ENCODE measurements at places on chromosomes 11 and 22.

DNA sequence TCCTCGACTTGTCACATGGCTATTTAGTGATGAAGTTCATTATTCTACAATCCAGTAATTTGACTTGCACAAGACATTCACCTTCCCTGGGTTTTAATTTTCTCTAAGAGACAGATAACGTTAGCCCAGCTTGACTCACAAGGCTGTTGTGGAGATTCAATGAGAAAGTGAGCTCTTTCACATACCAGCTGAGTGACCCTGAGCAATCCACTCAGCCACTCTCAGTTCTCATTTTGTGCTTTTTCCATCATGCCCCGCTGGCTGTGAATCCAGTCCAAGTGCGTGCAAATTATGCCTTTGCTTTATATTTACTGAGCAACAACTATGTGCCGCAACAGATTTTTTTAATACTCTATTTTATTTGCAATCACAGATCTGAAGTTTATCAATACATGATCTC, 176.5 kb downstream of the LARGE1 start:
- DNase-seq: no peak

DNA sequence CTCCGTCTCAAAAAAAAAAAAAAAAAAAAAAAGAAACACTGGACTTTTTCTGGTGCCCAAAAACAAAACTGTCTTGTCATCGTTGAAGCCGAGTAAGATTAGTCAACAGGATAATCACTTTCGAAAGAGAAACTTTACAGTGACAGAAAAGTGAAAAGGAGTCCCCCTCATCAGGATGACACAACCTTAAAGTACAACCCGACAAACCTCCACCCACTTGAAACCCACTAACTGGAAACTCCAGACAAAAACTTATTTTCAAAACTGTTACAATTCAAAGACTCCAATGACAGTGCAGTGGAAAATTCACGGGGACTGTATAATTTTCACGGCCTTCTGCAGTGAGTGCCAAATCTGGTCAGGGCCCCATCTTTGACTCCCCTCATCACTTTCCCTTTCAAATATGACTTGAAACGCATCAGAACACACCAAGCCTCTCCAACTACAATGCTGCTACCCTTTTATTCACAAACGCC, 1.3 kb downstream of the DENND5A start:
- DNase-seq: no peak

DNA sequence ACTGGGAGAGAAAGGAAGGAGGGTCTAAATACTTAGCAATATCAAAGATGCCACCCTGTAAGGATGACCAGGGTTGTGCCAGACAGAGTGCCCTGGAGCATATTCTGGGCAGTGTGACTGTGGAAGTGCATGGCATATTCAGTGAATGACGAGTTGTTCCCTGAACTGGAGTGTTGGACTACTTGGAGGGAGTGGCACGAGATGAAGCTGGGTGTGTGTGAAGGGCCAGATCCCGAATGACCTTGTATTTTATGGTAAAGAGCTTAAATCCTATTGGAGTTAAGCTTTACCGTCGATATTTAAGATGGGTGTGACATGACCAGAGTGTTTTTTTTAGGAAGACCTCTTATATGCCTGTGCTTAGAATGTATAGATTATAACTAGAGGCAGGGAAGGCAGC, 48.8 kb downstream of the STIM1 start:
- DNase-seq: no peak

GRCh38 chr11:101706541-101706940, 122.7 kb upstream of the TRPC6 start:
- DNase-seq: no peak

DNA sequence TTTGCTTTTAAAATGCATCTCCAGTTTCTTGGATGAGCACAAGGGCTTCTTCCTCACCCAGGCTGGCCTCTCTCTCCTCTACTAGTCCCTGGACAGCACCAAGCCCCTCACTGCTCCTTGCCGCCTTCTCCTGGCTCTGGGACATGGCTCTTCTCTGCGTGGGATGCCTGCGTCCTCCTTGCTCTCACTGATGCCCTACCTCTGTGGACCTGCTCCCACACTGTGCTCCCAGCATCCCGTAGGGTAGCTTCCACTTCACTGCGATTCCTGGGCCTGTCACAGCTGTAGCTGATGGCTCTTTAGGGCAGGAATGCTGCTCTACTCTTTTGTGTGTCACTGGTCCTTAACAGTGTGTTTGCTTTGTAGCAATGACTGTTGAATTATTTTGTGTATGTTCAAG, 136.3 kb downstream of the SNX19 start:
- no peak for DNase-seq

- no peak for DNase-seq
Observed at GRCh38 chr11:13216711-13217075, 60.9 kb upstream of the BMAL1 start.

DNA sequence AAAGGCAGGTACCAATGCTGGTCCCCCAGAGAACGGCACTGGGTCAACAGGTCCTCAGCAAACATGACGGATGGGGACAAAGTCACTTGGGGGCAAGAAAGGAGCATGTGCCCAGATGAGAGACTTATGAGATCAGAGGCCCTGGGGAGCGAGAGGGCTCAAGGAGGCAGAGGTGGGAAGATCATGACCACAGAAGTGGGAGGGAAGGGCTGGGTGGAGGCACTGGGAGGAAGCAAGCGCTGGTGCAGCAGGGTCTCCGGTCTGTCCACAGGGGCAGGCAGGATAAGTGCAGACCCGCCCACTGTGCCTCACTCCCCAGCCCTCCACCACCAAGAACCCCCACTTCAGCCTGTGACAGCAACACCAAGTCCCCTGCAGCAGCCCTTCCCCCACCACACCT, 10.9 kb downstream of the ELFN2 start:
- no peak for DNase-seq

GRCh38 chr11:31259797-31260196, 109.7 kb downstream of the DCDC1 start:
- DNase-seq: no peak

GRCh38 chr11:72831521-72832300, 17.5 kb downstream of the ATG16L2 start:
- DNase-seq: peak; percentile 77

GRCh38 chr11:119297938-119298337, 19.0 kb downstream of the MCAM start:
- DNase-seq: no peak

DNA sequence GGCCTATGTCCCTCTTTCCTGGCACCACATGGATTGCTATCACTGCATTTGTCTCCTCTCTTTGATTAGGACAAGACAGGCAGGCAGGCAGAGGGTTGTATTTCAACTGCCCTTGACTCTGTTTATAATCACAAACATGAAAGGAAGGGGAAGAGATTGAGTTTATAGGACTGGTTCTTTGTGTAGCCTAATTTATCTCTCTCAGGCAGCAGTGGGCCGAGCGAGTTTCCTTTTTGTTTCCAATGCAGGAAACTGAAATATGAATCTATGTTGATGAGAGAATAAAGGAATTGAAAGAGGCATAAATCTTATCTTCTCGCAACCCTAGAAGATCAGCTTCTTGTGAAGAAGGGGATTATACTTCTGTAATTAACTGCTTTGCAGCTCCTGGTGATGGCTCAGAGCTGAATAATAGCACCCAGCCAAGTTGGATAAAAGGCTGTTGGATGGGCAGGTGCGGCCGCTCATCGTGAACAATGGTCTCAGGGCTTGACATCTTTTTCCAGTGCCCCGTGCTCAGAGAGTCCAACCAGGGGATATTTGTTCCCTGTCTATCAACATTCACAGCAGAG, 80.6 kb upstream of the SYT13 start:
- DNase-seq: no peak

DNA sequence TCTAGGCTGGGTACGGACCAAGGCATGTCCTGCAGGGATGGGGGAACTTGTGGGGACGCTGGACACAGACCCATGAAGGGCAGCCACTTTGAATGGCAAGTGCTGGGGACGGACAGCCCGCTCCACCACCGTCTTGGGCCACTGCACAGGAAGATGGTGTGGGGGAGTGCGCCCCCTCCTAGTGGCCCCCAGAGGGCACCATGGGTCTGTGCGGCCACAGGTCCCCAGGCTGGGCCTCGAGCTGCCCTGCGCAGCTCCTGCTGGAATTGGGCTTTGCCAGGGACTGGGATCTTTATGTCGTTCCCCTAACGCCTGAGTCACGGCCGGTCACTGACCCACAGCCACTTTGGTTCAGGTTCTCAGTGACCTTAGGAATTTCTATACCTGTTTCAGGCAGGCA, 44.4 kb downstream of the NAT10 start:
- no peak for DNase-seq

GRCh38 chr11:3775736-3776406, 21.5 kb downstream of the NUP98 start:
- no peak for DNase-seq

- no peak for DNase-seq
Observed at GRCh38 chr22:22424210-22424800, 84.2 kb downstream of the ZNF280B start.

DNA sequence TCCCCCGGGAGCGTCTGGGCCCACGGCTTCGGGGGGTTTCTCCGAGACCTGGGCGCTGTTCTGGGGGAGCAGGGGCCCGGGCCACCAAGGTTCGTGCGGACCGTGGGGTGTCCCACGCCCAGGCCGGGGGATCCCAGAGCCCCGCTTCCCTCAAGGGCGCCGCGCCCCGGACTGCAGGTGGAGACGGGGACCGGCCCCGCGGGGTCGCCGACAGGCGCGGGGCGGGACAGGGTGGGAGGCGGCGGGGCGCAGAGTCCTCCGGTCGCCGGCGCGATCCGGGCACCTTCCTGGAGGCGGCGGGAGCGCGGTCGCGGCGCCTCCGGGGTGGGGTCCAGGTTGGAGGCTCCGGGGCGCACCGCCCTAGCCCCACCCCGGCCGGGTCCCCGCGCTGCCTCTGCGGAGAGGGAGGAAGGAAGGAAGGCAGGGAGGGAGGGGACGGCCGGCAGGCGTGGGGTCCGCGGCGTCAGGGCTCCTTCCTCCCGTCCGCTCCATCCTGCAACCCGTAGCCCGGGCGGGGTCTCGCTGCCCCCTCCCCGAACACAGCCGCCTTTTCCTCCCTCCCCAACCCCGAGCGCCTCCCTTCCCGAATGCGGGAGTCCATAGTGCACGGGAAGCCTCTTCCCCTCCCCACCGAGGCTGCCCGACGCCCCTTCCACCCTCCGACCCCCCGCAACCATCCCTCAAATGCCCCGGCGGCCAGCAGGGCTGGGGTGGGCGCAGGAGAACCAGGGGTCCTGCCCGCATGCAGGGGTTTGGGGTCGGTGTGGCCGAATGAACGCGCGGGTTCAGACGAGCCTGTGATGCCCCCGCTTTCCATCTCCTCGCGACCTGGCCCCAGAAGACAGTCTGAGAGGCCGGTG, 4.3 kb upstream of the ZBED4 start:
- no peak for DNase-seq

- no peak for DNase-seq
Observed at GRCh38 chr11:9525116-9525515, 48.4 kb upstream of the WEE1 start.

- DNase-seq: no peak
Observed at GRCh38 chr22:17633217-17633997, 4.9 kb upstream of the ATP6V1E1 start.

DNA sequence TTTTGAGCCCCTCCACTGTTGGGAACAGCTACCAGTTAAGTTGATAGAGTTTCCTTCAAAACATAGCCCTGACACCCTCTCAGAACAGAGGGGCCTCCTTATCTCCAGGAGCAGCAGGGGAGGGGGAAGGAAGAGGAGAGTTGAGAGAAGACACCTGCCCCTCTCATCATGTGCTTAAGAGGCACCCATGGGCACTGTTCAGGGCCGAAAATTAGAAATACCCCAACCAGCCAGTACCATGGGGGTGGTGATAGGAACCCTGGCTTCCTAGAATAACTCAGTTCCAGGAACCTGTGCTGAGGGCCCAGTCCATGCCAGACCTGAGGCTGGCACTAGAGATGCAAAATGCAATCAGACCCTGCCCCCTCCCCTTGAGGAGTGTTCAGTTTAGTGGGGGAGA, 9.3 kb upstream of the GDPD5 start:
- no peak for DNase-seq

DNA sequence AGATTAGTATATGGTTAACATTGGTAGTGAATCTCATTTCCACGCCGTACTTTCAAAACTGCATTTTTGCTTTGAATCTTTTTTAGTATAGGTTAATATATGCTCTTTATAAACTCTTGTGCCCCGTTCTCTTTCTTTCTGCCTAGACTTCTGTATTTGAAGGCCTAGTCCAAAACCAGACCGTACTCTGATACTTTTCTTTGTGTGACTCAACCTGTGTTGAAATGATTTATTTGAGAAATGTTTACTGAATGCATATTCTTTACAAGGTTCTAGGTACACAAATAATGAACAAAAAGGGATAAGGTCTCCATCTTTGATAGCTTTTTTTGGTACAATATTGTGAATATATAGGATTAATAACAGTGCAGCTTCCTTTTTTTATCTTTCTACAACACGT, 68.3 kb downstream of the HIPK3 start:
- no peak for DNase-seq

DNA sequence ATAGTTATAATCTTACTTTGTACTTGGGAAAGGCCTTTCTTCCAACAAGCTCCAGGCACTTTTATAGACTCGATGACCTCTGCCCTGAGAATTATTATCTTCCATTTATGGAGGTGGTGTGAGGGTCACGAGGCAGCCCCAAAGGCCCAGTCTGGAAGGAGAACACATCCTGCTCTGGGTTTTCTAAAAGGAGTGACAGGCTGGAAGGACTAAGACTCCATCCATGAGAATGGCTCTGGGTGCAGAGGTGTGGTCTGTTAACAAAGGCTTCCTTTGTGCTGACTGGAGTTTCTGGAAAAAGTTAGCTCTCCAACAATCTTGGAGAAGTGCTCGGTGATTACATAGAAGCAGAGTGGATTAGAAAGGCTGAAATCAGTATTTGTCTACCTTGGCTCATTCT, 74.7 kb upstream of the SESN3 start:
- DNase-seq: no peak

- DNase-seq: peak; percentile 31
Observed at GRCh38 chr11:86152006-86152862, 83.3 kb upstream of the PICALM start.

DNA sequence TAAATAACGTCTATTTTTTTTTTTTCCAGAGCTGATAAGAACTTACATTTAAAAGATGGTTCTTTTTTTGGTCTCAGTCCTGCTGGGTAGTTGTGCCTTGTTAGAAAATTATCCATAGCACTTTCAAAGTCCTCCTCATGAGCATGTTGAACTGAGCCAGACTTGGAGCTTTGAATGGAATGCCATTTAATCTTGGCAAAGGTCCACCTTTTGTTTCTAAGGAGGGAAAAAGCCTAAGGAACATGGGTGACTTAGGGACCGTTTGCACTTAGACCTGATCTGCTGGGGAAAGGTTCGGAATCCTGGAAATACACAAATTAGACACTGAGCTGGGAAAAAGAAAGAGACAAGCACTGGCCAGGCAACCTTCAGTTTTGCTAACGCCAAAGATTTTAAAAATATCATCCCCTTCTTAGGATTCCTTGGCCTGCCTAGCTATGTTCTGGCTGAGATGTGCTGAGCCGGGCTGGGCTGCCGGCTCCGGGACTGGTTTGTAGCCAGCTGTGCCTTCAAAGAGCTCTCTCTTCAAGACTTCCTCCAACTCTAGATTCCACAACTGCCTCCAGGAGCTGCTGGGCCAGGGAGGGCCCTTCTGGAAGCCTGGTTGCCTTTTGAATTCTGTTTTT, 67.4 kb downstream of the ENDOD1 start:
- no peak for DNase-seq

DNA sequence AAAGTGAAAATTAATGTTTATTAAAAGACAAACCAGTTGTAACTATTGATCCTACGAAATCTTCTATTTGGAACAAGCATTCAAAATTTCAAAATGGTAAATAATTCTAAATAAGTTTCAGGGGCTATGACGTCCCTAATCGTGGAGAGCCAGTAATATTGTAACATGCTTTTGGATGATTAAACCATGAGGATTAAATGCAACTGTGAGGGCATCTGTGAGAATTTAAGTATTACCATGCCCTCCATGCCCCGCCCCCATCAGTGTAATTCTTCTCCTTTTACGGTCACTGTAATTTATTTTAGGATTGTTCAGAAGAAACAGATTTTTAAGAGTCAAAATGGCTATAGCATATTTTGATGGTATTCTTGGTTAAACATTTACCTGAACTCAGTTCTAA, 133.2 kb downstream of the APOL5 start:
- DNase-seq: no peak
